ENCODE measurements at places on chromosomes 7 and 10.

GRCh38 chr10:19421674-19422073, 373.1 kb downstream of the MALRD1 start:
- DNase-seq = no peak

DNA sequence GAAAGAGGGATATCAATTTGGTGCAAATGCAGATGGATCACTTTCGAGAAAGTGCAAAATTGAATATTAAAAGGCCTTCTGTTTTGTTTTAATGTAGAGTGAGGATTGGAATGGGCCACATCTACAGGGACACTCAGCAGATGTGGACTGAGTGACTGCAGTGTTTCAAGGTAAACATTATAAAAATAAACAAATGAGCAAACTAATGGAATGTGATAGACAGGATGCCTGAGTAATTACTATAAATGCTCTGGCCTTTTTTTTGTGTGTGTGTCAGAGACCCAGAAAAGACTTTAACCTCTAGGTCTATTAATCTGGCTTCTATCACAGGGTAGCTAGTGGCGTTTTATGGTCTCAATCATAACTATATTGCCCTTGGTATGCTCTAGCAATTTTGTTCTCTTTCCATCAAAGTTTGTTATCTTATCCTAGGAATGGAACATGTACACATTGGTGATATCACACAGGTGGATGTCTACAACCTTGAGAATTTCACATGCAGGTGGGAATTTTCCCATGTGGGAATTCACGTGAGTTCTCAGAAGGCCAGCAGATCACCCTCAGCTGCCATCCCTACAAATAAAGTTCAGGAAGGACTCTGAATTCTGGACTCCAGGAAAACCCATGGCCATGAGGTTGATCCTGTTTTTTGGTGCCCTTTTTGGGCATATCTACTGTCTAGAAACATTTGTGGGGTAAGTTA, at the start of gene CPA2:
CPA2 (plus strand) TSS at position 606 of the 703 bp plus-strand sequence; CDS start at position 625, 19 bp downstream.
- DNase-seq = no peak

DNA sequence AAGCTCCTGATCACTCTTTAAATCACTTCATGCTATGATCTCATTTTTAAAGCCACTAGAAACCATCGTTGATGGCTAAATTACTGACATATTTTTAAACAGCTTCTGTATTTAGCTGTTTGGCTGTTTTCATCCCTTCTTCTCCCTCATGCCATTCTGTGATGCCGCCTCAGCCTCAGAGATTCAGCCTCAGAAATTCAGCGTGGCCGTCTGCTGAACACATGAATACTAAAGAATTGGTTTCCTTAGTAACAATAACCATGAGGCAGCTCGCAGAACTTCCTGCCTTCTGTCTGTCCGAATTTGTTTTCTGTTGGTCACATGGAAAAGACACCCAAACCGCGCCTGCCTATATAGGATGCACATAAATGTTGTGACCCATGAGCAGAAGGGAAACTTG, 31.0 kb upstream of the FZD1 start:
- DNase-seq = no peak

- no peak for DNase-seq
These were observed 201.1 kb upstream of the PLXNA4 start for GRCh38 chr7:132777414-132777813.

GRCh38 chr7:148044173-148044572, 546.4 kb upstream of the C7orf33 start:
- DNase-seq = no peak

GRCh38 chr7:66250711-66251110, 45.6 kb downstream of the TPST1 start:
- DNase-seq = no peak

DNA sequence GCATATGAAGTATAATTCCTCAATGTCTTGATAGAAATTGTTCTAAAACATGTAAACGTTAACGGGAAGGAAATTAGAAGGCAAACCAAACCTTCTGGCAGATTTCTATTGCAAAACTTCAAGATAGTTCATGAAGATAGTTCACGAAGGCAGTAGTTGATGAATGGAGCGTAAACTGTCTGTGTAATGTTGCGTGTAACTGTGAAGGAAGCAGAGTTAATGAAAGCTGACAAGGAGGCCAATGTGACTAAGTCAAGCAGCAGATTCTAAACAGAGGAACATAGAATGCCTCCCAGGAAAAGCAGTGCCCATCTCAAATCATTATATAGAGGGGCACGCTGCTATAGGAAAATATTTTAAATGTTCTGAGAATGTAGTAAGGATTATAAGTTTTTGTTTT, 659.7 kb upstream of the IGFBP3 start:
- no peak for DNase-seq

GRCh38 chr10:1672001-1672781, 65.1 kb downstream of the ADARB2 start:
- DNase-seq = no peak

DNA sequence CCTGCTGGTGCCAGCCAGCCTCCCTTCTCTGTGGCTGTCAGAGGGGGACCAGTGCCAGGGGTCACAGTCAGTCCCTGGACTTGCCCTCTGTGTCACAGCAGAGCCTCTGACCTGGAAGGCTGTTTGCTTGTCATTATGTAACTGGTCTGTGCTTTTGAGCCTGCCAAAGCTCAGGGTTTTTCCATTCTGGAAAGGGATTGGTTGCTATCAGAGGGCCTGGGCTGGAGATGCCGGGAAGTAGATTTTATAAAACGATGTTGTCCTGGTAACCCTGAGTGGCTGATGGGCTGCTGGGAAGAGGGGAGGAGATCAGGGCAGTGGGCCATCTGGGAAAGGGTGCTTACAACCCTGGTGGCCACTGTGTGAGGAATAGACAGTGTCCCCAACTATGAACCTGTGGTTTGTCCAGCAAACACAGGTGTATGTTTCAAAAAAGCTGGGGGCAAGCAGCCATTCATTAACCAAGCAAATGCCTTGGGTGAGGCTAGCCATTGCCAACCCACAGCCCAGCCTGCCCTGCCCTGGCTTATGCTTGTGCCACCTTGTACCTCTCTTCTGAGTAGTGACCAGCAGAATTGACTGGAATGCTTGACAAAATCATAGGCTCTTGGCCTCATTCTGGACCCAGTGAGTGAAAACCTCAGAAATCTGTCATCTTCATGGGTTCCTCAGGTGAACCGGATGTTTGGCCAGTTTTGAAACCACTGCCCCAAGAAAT, 21.6 kb downstream of the SFTPD start:
- DNase-seq = no peak

- DNase-seq = no peak
These were observed 242.9 kb upstream of the CXCL12 start for GRCh38 chr10:44627591-44628354.

DNA sequence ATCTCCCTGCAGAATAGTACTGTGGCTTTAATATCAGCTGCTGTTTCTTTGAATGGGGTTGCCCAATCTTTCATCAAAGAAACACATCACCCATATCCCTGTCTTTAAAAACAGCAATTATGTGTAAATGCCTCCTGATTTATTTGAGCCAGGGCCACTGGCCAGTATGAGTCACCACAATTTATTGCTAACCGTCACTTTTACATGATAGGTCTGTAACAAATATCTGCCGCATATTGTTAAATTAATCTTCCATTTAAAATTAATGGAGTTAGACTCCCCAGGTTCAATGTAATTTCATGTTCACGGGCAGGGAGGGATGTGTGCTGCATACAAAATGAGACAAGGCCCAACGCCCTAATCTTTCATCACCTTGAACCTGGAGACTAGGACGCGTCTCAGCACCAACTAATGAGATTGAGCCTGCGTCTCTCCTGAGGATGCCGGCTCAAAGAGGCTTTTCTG, 673.4 kb downstream of the AUTS2 start:
- no peak for DNase-seq

GRCh38 chr10:69829775-69830174, 28.1 kb downstream of the COL13A1 start:
- DNase-seq = no peak

DNA sequence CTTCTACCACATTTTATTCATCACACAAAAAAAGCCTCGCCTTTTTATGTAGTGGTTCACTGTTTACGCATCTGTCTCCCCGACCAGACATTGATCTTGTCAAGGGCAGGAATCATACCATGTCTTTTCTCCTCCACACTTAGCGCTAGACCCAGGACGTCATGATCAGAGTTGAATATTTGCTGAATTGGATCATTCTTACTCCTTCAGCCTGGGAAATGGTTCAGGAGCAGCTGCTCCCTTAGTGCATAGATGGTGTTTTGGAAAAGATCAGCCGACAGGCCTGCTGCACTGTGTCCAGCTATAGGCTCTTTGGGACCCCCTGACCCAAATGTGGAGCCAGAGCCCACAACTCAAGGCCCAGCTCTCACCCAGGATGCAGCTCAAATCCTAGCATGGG, 249.1 kb upstream of the TMEM72 start:
- DNase-seq = no peak

Measured in stimulated activated CD4-positive, alpha-beta T cell treated with anti-CD3 and anti-CD28 coated beads, Interleukin-1b, Interleukin-23, amount 100 ng/mL, for 1 hour (primary cell).